ENCODE measurements at places on chromosomes 1 and 21.
A peak's percentile ranks its signal among the peaks of the same experiment; 100 is the strongest.

DNA sequence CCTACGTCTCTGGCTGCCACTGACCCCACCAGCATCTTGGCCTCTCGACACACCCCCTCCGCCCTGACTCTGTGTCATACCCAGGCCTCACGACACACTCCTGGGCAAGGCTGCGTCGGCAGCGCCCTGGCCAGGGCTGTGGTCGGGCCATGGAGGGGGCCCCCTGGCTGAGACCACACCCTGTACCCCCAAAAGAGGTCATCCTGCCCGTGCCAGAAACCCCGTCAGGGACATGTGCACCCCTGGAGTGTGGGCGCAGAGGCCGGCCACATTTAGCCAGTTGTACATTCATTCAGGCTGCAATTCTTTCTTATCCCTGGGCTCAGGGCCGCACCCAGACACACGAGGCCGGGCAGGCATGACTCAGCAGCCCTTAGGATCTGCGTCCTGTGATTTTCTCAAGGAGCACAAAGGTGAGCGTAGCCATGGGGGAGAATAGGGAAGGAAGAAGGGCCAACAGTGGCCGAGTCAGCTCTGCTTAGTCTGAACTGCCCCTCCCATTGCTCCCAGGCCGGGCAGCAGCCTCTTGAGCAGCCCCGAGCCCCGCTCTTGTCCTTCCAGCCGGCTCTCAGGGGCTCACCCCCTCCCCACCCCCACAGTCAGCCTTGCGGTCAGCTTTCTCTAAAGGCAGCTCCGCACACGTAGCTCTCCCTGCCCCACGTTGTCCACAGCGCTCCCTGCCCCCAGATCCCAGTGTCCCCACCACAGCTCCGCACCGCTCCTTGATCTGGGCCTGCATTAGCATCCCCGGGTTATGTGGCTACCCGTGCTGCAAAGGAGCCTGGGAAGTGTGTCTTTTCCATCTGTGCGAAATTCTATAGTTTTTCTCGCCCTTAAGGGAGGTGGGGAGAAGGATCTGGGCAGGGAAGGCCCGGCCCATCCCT is 7.9 kb downstream of the CSTB start:
- no peak for DNase-seq

- no peak for DNase-seq
These were observed 287.4 kb upstream of the RUNX1 start for GRCh38 chr21:35336534-35336933.

DNA sequence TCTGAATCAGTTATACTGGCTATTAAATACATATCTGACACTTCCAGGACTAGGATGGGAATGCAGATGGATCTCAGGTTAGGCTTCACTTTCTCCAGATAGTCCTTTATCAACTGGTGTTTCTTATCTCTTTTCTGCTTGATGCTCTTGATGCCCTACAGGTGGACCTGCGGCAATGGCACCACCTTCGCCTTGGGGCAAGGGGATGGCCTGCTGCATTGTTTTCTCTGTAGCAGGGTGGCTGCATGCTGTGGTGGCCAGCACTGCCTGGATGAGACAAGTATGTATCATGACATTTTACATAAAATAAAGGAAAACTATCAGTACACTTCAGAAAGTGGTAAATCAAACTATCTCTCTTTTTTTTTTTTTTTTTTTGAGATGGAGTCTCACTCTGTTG is 217.7 kb upstream of the ZP4 start:
- no peak for DNase-seq

DNA sequence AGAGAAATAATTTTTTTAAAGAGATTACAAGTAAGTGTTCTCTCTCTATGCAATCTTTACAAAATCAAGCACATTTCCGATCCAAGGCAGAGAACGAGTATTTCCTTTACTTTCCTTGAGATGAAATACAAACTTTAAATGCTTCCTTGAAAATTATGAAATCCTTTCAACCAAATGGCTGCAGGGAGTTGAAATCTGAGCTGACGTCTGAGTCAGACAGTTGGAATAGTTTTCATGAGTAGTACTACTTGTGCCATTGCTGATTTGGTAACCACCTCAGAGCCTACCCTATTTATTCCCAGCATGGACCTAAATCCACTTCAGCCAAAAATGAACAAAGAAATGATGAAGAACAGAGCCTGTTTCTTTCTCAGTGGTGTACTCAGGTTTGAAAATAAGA is 183.6 kb downstream of the GIPC2 start:
- DNase-seq = no peak

GRCh38 chr1:152107984-152108881 is 7.0 kb downstream of the TCHH start:
- DNase-seq = no peak

DNA sequence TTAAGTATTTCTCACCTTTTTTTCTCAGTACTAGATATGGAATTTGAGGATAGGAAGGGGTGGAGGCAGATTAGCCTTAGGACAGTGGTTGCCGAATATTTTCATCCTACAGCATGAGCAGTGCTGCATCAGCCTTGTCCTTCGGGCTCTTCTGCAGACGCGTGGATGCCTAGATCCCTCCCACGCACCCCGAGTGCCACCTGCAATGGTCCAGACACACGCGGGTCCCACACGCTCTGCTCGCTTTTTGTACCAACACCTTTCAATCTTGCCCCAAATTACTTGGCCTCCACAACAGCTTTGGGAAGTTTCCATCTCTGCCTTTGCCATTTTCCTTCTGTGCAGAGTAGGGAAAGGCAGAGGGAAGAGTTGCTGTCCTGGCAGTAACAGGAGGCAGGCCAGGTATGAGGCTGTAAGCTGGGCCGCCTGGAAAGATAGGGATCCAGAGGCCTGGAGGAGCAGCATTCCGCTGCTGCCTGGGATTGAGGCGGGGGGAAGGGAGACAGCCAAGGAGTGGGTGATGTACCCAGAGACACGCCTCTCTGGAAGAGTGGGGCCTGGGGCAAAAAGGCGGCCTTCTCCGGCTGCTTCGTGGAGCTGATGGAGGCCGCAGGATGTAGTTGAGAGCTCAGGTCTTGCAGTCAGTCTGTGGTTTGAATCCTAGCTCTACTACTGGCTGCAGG is 467.7 kb downstream of the KIF26B start:
- DNase-seq = no peak

DNA sequence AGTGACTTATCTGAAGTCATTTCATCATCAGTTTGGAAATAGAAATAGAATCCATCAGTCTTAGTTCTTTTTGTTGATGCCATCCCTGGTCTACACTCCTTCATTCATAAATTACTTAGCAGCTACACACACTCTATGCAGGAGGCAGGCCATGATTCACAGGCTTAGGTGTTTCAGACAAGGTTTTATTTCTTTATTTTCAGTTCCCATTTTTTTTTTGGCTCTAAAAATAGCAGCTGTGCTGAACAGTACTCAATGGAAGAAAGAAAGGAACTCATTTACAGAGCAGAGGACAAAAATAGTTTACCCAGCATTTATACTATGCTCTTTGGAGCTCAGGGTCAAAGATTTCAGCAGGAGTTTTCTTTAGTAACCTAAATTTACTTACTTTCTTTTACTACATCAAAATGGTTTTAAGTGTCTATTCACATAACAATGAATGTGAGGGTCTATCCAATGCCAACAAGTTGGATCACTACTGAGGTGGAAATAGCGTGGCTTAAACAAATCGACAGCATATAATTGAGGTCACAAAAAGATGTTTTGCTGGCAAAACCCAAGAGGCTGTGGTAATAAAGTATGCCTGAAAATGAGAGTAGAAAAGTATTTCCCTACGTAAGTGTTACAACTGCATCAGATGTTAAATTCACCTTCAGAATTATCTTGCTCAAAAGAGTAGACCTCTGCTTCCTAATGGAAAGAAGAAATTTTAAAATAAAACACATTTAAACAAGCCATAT is 7.7 kb downstream of the KRTAP19-8 start:
- no peak for DNase-seq

DNA sequence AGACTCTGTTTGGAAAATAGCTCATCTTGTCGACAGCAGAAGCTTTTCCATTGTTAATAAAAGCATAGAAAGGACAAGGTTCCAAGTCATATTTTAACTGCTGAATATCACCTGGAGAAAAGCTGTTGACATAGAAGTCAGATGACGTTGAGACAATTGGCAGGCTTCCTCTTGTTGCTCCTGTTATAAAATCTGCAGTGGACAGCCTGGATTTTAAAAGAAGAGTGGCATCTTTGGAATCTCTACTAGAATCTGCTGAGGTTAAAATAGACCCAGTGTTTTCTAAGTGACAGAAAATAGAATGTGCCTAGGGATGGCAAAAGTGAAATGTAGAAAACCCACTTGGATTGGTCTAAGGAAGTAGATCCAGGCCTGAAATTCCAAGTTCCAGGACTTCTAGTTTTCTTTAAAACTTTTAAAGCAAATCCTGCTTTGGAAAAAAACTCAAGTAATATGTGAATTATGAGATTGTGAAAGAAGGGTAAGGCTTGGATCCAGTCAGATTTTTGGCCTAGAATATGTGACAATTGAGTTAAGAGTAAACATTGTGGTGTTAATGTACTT is 53.6 kb upstream of the NEXN start:
- DNase-seq = no peak

- no peak for DNase-seq
These were observed 125.9 kb upstream of the VAMP3 start for GRCh38 chr1:7644961-7645750.

DNA sequence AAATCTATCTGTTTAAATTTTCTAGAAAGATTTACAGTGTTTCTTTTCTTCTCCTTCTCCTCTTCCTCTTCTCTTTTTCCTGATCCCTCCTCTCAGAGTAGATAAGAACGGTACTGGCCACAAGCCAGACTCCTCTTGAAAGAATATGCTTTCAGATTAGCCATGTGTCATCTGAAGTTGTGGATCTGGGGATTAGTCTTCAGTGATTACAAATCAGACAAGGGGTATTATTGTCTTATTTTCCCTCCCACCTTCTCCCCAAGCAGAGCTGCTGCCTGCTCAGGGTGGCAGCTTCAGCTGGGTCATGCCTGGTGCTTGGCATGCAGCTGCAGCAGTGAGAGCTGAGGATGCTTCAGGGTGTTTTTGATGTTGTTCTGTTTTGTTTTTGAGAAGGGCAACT is 42.7 kb downstream of the SGIP1 start:
- no peak for DNase-seq

DNA sequence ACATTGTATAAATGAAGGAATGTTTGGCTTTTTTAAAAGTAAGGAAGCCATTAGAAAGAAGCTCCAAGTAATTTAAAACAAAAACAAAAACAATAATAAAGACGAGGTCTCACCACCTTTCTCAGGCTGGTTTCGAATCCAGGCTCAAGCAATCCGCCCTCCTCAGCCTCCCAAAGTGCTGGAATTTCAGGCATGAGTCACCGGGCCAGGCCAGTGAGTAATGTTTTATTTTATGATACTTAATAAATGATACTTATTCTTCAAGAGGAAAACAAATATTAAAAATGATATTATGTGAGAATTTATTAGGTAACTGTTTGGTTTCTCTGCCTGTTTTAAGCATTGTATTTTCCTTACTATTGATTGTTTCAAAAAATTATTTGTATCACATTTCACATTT is 201.4 kb upstream of the BRINP3 start:
- no peak for DNase-seq

DNA sequence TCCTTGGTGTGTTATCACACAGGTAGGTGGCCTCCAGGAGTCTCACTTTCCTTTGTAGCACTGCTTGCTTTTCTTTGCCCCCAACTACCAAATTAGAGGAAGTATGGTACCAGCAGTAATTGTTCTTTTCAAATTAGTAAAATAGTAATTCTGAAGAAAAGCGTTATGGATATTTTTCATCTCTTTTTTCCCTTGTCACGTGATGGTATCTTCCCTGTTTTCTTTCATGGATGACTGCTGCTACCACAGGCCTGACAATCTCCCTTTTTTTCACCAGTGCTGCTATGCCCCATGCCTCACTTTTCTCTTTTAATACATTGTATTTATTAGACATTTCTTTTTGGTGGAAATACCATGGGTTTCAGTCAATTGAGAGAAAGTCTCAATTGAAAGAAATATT is 3.3 kb downstream of the ZBTB37 start:
- DNase-seq = no peak

GRCh38 chr21:39348355-39349210 is at the start of gene HMGN1:
HMGN1 (minus strand) TSS chr21:39349088; CDS start chr21:39348917, 171 bp downstream.
- DNase-seq = peak; percentile 87

DNA sequence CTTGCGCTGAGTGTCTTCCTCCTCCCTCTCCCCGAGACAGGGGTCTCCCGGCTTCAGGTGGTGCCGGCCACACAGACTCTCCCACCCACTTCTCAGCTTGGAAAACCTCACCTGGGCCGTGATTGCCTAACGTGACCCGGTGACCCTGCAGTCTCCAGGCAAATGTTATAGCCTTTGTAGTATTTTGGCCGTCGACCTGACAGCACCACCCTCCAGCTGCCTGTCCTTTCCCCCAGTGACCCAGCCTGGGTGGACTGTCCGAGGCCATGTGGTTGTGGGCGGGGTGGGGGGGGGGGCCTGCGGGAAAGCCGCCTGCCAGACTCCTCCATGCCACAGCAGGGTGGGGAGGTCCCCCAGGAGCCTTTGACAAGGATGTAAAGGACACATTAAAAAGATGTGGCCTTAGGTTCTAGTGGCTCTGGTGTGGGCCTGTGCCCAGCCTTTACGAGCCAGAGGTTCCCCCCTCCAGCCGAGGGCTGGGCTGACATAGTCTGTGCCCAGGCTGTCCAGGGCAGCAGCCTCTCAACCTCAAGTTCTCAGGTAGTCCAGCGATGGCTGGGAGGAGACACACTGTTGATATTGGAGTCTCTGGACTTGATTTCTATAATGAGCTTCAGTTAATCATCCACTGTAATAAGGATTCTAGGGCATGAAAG is 8.1 kb downstream of the TOR3A start:
- no peak for DNase-seq

DNA sequence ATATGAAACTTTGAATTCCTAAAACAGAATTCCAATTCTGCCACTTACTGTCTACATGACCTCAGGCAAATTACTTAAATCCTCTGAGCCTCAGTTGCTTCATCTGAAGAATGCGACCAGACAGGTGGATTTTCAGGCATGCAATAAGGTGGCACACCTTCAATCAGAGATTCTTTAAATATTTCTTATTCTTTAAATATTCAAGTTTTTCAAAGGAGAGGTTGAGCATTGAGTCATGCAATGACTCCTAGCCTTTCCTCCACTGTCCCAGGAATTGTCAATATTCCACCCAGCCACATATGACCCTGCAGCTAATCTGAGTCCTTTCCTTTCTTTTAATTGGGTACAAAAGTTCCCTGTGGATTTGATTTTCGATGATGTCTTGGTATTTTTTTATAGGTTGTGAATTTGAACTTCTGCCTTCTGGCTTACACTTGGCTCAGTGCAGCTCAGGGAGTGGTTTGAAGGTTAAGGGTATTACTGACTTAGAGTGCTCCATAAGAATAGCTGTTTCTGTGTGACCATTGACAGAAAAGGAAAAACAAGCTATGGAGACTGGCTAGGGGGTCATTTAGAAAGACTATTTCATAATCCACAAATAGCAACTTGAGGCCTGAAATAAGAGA is 52.2 kb upstream of the PRDX6 start:
- DNase-seq = no peak

DNA sequence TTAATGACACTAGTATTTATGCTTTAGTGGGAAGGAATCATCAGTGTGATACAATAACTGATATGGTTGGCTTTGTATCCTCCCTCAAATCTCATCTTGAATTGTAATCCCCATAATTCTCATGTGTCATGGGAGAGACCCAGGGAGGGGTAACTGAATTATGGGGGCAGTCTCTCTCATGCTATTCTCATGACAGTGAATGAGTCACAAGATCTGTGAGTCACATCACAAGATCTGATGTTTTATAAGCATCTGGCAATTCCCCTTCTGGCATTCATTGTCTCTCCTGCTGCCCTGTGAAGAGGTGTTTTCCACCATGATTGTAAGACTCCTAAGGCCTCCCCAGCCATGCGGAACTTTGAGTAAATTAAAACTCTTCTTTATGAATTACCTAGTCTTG is 1760.3 kb downstream of the NCAM2 start:
- DNase-seq = no peak

- DNase-seq = no peak
These were observed 221.9 kb upstream of the DUSP10 start for GRCh38 chr1:221963742-221964141.
